ENCODE measurements at places on chromosomes 5 and 9.
A peak's percentile ranks its signal among the peaks of the same experiment; 100 is the strongest.

DNA sequence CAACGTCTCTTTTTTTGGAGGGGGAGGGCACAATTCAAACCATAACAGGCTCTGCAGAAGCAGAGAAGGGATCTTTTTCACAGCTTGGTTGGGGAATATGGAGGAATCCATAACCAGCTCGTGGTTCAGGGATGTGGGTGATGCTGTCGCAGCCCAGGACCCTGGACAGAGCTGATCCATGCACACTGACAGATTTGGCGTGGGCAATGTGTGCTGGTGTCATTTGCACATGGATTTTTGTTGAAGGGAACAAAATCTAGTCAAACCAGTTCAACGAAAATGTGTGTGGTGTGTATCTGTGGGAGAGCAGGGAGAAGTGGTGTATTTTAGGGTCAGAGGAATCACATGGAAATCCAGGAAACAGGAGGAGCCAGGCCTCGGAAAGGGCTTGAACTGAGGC, 4.2 kb downstream of the DOCK2 start:
- DNase-seq, result no peak

- no peak for DNase-seq
Observed at GRCh38 chr5:123455095-123455494, 31.9 kb upstream of the CEP120 start.

DNA sequence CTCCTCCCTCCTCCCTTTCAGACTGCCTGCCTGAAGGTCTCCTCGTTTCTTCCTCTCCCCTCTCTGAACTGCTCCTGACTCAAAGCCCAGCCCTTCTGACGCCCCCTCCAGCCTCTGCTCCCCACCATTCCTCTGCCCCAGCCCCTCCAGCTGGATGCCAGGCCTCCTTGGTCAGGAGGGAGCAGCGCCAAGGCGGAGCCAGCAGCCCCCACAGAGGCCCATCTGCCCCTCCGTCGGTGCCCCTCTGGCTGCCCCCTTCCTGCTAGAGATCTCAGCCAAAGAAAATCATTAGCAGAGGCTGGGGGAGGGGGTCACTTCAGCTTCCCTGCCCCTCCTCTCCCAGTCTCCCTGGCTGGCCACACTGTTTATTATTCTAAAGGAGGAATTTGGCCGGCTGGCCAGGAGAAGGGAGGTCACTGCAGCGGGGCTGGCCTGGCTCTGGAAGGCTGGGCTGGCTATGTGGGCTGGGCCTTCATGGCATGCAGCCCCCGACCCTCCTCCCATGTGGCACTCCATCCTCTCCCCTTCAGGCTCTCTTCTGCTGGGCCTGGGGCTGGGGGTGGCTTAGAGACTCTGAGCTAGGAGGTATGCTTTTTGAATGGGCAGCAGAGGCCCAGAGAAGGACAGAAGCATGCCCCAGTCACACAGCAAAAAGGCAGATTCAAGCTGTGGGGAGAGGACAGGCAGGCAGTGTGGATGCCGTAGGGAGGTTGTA, 16.9 kb downstream of the PDGFRB start:
- DNase-seq, result no peak

- DNase-seq, result peak; percentile 77
Observed at GRCh38 chr5:74543162-74543995, 97.1 kb downstream of the ENC1 start.

DNA sequence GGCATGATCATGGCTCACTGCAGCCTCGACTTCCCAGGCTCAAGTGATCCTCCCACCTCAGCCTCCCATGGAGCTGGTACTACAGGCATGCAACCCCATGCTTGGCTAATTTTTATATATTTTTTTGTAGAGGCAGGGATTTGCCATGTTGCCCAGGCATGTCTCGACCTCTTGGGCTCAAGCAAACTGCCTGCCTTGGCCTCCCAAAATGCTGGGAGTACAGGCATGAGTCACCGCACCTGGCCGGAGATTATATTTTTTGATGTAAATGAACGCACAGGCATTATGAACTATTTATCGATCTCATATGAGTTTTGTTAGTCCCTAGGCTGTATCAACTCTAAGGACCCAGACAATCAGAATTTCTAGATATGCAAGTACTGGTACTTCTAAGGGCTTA, 25.5 kb upstream of the CEP120 start:
- DNase-seq, result no peak

GRCh38 chr5:11650936-11651335, 253.3 kb downstream of the CTNND2 start:
- no peak for DNase-seq

DNA sequence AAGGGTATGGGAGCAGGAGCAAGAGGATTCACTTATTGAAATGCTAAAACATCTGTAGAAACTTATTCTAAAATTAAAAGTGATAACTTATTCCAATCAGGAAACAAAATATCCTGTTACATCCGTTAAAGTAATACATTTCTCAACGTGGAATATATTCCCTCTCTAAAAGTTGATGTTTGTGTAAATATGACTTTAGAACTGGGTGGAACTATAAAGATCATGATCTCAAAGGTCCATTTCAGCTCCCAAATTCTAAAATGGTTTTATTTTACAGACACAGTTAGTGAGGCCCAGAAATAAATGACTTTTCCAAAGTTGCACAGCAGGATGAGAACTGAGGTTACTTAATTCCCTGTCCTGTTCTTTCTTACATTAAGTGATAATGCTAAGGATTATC, 21.1 kb downstream of the ISOC1 start:
- DNase-seq, result no peak

DNA sequence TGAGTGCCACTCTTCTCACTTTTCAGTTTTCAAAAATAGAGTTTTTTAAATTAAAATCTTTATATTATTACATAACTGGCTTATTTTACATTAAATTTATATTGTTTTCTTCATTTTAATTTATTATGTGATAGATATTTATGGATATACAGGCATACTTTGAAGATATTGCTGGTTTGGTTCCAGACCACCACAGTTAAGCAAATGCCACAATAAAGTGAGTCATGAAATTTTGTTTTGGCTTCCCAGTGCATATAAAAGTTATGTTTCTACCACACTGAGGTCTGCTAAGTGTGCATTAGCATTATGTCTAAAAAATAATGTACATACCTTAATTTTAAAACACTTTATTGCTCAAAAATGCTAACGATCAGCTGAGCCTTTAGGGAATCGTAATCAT, 47.4 kb downstream of the NDUFS4 start:
- peak; percentile 27 for DNase-seq

GRCh38 chr9:19404283-19405075, 4.3 kb upstream of the ACER2 start:
- no peak for DNase-seq

DNA sequence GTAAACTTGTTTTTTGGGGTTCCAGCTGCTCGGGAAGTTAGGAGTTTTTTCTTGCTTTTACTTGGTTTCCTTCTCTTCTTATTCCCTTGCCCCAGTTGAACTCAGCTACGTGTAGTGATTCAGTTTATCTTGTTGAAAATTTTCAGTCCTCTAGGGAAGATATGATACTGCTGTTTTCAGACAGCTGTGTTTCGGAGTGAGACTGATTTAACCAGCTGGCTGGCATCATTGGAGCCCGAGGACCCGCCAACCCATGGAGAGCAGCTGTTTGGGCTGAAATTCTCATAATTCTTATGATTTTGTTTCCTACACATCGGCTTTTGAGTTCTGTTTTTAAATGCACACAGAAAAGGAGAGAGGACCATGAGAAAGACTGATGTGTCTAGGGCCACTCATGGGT, 271.5 kb downstream of the NR3C1 start:
- DNase-seq, result no peak

DNA sequence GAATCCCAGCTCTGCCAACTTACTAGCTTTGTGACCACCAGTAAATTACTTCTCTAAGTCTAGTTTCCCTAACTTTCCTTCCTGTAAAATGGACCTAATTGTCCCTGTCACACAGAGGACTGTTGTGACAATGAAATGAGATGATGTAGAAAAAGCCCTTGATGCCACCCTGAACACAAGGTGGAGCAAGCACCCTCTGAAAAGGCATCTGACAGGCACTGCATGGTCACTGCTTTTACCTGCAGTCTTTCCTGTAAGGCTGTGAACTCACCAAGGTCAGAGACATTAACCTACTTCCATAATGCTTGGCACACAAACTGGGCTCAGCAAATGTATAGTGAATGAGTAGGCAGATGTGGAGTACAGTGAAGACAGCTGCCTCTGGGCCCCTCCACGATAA, 6.1 kb downstream of the SLC31A2 start:
- DNase-seq, result no peak

- DNase-seq, result no peak
Observed at GRCh38 chr5:25458628-25459027, 813.9 kb upstream of the CDH10 start.

- DNase-seq, result no peak
Observed at GRCh38 chr5:54525261-54525660, 7.7 kb downstream of the SNX18 start.

GRCh38 chr5:32432633-32433032, 11.9 kb downstream of the ZFR start:
- no peak for DNase-seq

DNA sequence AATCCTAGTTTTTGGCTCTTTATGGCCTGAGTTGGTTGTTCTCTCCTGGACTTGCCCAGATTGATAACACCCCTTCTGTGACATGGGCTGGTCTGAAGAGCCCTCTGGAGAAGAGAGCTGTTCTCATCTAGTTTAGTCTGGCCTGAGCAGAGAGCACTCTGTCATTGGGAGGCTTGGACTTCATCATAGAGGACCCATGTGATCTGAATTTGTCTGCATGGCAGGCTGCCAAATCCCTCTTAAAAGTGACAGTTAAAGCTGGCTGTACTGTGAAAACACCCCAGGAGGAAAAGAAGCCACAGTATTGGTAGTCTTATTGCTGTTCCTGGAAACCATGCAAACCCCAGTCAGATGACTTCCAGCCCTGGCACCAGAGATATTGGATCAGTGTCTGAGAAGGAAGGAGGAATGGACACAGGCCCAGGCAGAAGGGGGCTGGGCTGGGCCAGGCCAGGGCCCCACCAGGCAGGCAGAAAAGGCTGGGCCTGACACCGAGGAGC, 3.7 kb upstream of the WDR31 start:
- DNase-seq, result no peak

All from fibroblast of skin of left biceps (primary cell).